ENCODE measurements at places on chromosomes 4 and X.

- H3K4me3 ChIP-seq, result no peak overlapping the region
- H3K27ac ChIP-seq, result no peak overlapping the region
- H3K27me3 ChIP-seq, result no peaks in the 10 kb centered on the region
- ATAC-seq, result no peak
Measured at GRCh38 chr4:102525097-102525496, 23.9 kb downstream of the NFKB1 start.

DNA sequence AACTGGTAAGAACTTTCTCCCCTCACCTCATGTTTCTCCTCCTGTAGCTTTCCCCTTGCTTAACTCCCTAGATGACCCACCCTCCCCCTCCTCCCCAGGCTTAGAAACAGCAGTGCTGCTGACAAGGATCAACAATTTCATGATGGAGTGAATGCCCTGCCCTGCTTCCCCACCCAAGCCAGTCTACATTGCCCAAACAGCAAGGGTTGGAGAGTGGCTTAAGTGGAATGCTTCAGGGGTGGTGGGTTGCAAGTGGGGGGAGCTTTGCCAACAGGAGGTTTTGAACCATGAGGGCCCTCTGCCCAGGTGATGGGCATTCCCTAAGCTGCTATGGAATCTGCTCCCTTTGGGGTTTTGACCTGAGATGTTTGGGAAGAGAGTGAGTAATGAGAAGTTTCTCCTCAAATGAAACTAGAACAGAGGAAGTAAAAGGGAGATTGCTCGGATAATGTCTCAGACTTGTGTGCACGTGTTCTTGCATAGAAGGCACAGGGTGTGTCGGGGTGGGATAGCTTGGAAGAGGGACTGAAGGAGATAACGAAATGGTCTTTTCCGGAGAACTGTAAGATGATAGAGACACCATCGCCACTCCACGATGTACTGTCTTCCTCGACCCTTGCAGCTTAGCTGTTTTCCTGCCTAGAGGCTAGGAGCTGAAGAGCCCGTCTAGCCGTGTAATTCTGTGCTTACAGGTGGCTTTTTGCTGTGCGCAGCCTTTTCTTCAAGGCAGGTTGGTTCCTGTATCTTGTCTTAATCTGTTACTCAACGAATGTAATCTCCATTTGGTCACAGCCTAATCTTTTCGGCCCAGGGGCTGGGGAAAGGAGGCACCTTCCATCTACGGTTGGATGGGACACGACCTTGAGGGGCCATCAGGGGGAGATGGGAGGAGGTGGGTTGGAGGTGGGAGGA, 10.1 kb downstream of the GDPD2 start:
- peak overlapping the region; percentile 66 for H3K4me3 ChIP-seq
- peaks cover 14% of the 10 kb centered on the region for H3K4me1 ChIP-seq
- H3K27me3 ChIP-seq, result no peaks in the 10 kb centered on the region
- no peak for ATAC-seq

DNA sequence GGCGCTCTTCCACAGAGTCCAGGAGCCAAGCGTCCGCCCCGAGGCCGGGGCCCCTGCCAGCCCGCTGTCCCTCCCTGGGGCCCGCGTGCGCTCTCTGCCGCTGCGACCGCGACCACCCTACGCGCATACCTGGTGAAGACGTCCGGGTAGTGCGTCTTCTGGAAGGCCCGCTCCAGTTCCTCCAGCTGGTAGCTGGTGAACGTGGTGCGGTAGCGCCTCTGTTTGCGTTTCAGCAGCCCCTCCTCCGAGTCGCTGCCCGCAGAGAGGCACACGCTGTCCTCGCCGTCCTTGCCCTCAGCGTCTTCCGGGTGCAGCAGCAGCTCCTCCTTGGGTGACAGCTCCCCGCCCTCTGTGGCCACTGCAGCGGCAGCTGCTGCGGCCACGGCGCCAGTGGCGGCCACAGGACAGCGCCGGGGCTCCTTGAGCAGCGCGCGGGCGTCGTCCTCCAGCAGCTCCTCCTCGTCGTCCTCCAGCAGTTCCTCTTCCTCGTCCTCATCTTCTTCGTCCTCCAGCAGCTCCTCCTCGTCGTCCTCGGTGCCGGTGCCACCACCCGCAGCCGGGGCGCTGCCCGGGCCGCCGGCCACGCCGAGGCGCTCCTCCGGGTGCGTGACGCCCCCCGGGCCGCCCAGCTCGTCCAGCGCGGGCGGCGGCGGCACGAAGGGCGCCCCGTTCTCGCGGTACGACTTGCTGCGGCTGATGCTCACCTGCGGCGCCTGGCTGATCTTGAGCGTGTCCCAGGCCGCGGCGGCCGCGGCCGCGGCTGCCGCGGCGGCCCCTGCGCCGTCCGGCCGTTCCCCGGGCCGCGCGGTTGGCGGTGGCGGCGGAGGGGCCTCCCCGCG, 2.8 kb downstream of the ARX start:
- peaks cover 99% of the 10 kb centered on the region for H3K27me3 ChIP-seq
- no peak for ATAC-seq
- H3K4me1 ChIP-seq, result no peaks in the 10 kb centered on the region
- no peak overlapping the region for H3K4me3 ChIP-seq
- no peak overlapping the region for H3K27ac ChIP-seq

- H3K36me3 ChIP-seq, result no peaks in the 10 kb centered on the region
- ATAC-seq, result no peak
- H3K27ac ChIP-seq, result no peak overlapping the region
- no peaks in the 10 kb centered on the region for H3K27me3 ChIP-seq
- H3K4me1 ChIP-seq, result peaks cover 5% of the 10 kb centered on the region
- no peak overlapping the region for H3K4me3 ChIP-seq
Measured at GRCh38 chr4:24915121-24915922, 2.5 kb upstream of the CCDC149 start.

DNA sequence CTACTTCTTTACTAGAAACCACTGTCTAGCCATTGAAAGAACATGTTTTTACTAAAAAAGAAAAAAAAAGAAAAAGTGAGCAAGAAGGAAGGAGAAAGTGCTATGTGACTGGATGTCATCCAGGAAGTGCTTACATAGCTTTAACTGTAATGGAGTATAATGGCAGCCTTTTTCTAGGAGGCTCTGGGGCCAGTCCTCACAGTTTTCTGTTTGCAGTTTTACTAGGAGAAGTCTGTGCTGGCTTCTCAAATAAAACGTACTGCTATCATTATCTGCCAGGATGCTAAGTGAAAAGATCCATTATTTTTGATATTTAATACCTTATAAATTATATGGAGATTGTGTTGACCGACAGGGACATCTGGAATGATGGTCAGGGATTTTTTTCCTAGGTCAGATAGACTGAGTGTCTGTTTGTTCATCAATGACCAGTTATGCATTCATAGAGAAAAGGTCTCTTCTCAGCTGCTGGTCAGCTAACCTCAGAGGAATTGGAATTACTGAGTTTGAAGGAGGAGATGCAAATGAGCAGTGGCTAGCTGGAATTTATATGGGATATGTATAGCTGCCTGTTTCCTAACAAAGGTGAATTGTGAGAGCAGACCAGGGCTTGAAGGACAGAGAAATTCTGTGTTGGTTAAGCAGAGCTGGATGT, 21.7 kb downstream of the LPAR4 start:
- no peak overlapping the region for H3K4me3 ChIP-seq
- no peaks in the 10 kb centered on the region for H3K27me3 ChIP-seq
- no peaks in the 10 kb centered on the region for H3K36me3 ChIP-seq

DNA sequence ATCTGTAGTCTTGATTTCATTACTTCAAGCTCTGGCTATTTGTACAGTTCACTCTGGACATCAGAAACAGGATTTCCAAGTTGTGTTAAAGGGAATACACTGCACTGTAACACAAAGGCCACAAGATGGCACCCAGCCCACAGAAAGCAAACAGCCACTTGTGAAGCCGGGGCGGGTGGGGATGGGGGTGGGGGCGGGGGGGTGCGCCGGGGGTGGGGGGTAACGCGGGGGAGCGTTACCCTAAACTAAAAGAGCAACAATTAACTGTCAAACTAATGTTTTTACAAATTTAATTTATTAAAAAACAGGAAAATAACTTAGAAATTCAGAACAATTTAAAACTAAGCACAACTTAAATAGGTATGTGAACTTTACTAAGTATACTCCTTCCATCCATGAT, 27.3 kb downstream of the PRDX4 start:
- H3K4me1 ChIP-seq, result no peaks in the 10 kb centered on the region
- H3K27me3 ChIP-seq, result no peaks in the 10 kb centered on the region
- no peak overlapping the region for H3K4me3 ChIP-seq
- H3K27ac ChIP-seq, result no peak overlapping the region

GRCh38 chr4:24753519-24753918, 41.9 kb upstream of the SOD3 start:
- ATAC-seq, result no peak
- no peaks in the 10 kb centered on the region for H3K36me3 ChIP-seq
- no peak overlapping the region for H3K4me3 ChIP-seq

DNA sequence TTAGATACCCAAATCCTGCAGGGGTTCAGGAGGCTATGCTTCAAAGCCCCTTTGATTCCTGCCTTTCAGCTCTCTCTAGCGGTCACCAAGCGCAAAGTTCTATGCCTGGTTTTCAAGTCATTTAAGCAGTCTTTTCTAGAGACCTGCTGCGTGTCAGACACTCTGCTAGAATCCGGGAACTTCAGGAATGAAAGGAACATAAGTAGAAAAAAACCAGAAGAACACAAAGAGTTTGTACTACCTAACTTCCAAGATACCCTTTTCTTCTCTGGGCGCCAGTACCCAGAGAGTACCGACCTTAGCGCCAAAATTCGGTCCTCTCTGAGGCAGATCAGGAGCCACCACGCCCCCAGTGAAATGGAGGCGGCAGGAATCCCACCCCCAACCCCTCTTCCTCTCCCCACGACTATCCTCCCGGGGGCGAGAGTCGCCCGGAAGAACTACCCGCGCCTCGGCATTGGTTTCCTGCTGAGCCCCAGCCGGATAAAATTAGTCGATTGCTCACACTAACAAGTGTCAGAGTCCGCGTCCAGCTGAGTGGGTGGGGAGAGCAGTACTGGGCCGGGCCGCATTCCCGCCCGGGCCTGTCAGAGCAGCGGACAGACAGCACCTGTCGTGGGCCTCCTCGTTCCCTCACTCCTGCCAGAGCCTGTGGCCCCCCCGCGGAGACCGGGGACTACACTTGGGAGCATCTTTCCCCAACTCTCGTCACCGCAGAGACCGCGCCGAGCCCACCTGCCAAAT, 78.8 kb downstream of the RLIM start:
- no peaks in the 10 kb centered on the region for H3K27me3 ChIP-seq
- H3K4me3 ChIP-seq, result peak overlapping the region; percentile 41
- ATAC-seq, result peak; percentile 81
- H3K27ac ChIP-seq, result peak overlapping the region; percentile 89
- H3K36me3 ChIP-seq, result no peaks in the 10 kb centered on the region
- peaks cover 19% of the 10 kb centered on the region for H3K4me1 ChIP-seq

All from gastroesophageal sphincter (tissue), 4 donors.